ENCODE measurements at places on chromosomes 13 and 19.

GRCh38 chr13:36913463-36913862 lies 6.6 kb downstream of the SMAD9 start:
- no peak for DNase-seq

GRCh38 chr19:47601180-47601904 lies 7.6 kb upstream of the BICRA start:
- no peak for DNase-seq

DNA sequence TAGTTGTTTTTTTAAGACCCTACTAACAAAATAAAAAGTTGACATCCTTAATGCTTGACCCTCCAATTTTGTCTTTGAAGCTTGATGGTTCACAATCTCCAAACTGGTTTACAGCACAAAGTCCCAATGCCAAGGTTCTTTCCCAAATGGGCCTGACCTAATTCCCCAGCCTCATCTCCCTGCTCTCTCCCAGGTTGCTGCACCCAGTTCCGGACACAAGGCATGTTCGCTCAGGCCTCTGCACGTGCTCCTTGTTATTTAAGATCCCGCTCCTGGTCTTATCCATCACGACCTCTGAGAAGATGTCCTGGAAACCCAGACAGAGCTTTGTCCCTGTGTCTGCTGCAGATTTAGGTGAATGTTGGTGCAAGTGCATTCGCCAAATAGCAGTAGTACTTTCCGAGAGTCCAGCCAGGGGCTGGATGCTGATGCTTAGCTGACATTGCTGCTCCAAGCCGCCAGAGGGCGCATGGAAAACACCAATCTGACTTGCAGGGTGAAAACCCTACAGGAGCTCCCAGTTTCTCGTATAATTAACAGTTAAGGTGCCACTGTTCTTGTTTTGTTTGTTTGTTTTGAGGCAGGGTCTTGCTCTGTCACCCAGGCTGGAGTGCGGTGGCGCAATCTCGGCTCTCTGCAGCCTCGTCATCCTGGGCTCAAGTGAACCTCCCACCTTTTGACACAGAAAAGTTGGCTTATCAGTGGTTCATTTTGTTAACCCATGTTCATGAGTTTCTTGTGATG lies 18.5 kb downstream of the LYPD3 start:
- peak; percentile 85 for DNase-seq

DNA sequence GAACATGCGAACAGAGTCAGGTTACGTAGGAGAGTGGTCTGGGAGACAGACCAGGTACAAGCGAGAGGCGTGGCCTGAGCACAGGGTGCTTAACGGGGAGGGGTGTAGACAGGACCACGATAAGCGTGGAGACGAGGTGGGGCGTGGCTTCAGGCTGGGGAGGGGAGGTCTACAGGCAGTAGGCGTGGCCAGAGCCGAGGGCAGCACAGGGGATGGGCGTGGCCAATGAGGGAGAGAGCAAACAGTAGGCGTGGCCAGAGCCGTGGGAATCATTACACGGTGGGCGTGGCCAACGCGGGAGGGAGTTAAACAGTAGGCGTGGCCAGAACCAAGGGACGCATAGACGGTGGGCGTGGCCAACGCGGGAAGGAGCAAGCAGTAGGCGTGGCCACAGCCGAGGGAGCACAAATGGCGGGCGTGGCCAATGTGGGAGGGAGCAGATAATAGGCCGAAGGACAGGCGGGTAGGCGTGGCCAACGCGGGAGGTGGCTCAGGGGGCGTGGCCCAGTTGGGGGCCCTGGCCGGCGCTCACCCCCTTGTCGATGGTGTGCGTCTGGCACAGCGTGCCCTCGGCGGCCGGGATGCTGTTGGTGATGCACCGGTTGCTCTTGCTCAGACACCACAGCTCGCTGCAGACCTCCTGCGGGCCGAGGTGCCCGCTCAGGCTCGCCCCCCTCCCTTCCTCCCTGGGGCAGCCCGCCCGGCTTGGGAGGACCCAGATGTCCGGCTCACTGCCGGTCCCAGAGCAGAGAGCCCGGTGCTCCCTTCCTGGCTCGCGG lies 15.2 kb upstream of the MYO1F start:
- DNase-seq: peak; percentile 96

- DNase-seq: no peak
Observed at GRCh38 chr13:58324161-58324560, 692.6 kb downstream of the PCDH17 start.

- no peak for DNase-seq
Observed at GRCh38 chr13:85557691-85558467, 241.3 kb downstream of the SLITRK6 start.

DNA sequence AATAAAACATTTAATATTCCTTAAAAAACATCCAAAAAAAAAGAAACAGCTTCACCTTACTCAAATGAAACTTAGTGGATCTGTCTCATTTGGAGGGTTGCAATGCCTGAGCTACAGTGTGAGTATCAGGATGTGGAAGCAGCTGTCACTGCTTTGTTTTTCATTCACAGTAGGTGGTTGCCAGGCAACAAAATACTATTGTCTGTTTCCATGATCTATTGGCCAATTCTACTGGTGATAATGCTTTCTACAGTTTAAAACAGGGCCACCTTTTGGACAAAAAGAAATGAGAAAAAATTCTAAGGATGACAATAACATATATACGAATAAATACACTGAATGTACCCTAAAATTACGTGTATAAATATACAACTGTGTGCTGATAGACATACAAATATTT lies 3.0 kb downstream of the ENOX1 start:
- DNase-seq: peak; percentile 18

DNA sequence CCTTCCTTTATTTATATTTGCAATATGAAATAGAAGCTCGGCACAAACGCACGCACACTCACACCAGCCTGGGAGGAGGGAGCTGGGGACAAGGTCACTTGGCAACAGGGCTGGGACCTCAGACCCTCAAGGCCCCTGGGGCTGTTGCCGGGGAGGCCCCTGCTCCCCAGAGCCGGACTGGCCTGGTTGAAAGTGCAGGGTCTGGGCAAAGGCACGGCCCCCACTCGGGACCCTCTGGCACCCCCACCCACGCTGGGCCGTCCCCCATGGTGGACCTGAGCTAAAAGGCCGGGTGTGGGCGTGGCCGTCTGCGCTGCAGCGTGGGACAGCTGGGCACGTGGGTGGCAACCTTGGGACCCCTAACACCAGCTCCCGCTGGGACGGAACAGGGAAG lies 1.2 kb upstream of the TMEM86B start:
- no peak for DNase-seq

GRCh38 chr19:2424686-2425621 lies 2.4 kb downstream of the TIMM13 start:
- DNase-seq: peak; percentile 94

DNA sequence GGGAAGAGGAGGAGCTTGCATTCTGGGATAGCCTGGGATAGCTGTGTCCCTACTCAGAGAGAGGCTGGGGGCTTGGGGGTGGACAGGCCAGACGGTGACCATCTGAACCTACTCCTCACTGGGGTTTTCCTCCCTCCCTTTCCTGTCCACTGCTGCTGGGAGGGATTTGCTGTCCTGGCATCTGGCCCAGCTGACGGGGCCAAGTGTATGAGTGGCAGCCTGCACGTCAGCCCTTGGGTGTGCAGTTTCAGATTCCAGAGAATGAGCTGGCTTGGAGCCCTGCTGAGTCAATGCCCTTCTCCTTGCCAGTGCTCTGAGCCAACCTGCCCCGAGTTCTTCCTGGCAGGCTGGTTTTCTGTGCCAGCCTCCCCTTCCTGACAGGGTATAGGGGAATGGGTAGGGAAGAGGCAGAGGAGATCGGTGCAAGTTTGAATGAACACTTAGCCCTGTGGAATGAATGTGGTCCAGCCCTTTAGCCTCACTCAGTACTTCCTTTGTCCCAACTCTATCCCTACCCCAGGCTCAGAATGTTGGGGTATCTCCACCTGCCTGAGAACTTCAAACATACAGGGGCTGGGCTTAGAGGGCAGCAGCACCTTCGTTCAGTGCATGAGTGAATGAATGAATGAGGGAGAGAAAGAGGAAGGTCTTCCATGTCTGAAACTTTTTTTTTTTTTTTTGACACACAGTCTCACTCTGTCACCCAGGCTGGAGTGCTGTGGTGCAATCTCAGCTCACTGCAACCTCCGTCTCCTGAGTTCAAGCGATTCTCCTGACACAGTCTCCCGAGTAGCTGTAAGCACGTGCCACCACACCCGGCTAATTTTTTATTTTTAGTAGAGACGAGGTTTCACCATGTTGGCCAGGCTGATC lies 1.8 kb upstream of the ANGPTL4 start:
- peak; percentile 93 for DNase-seq

DNA sequence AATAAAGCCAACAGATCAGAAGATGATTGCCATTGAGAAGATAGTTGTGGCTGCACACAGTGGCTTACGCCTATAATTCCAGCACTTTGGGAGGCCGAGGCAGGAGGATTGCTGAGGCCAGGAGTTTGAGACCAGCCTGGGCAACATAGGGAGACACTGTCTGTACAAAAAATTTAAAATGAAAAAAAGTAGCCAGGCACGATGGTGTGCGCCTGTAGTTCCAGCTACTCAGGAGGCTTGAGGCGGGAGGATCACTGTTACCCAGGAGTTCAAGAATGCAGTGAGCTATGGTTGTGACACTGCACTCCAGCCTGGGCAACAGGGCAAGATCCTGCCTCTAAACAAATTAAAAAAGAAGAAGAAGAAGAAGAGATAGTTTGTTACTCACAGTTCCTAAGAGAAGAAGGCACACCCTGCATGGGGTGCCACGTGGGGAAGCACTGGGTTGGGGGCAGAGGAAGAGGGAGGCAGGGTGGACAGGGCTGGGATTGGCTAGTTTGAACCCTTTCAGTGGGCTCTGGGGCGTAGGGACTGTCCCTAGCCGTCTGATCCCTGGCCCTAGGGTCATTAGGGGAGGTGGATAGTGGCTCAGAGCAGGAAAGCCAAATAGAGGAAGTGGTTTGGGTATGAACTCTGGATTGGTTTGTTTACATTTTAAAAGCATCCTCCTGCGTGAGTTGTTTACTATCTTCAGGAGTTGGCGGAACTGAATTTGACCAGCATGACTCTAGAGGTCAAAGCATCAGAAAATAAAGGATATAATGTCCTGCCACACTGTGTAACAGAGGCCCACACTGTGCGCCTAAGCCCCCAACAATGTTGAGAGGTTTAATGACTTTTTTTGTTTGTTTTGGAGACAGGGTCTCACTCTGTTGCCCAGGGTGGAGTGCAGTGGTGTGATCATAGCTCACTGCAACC lies 60.5 kb upstream of the MEDAG start:
- no peak for DNase-seq

- DNase-seq: no peak
Observed at GRCh38 chr13:22050951-22051563, 380.2 kb downstream of the FGF9 start.

GRCh38 chr19:16599655-16600346 lies 27.6 kb upstream of the SLC35E1 start:
- no peak for DNase-seq

DNA sequence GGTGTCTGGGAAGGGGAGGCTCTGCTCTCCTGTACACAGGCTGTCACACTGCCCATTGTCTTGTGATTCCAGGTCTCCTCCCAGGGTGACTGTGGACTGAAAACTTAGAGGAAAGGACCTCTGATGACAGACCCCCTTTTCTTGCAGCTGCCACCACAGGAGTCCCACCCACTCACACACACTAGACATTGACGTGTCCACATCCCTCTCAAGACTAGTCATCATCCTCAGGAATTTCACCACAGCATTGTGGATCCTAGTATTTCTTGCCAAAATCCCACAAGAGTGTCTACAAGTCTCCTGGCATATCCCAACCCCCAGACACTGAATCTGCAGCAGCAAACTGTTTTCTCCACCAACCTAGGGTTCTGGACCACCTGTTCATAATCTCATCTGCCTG lies 5.3 kb downstream of the ZNF85 start:
- DNase-seq: peak; percentile 28

DNA sequence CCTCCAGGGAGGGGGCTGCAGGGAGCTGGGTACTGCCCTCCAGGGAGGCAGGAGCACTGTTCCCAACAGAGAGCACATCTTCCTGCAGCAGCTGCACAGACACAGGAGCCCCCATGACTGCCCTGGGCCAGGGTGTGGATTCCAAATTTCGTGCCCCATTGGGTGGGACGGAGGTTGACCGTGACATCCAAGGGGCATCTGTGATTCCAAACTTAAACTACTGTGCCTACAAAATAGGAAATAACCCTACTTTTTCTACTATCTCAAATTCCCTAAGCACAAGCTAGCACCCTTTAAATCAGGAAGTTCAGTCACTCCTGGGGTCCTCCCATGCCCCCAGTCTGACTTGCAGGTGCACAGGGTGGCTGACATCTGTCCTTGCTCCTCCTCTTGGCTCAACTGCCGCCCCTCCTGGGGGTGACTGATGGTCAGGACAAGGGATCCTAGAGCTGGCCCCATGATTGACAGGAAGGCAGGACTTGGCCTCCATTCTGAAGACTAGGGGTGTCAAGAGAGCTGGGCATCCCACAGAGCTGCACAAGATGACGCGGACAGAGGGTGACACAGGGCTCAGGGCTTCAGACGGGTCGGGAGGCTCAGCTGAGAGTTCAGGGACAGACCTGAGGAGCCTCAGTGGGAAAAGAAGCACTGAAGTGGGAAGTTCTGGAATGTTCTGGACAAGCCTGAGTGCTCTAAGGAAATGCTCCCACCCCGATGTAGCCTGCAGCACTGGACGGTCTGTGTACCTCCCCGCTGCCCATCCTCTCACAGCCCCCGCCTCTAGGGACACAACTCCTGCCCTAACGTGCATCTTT lies 7.8 kb upstream of the CEACAM5 start:
- no peak for DNase-seq

GRCh38 chr13:45055198-45055901 lies 65.0 kb upstream of the GTF2F2 start:
- peak; percentile 84 for DNase-seq

DNA sequence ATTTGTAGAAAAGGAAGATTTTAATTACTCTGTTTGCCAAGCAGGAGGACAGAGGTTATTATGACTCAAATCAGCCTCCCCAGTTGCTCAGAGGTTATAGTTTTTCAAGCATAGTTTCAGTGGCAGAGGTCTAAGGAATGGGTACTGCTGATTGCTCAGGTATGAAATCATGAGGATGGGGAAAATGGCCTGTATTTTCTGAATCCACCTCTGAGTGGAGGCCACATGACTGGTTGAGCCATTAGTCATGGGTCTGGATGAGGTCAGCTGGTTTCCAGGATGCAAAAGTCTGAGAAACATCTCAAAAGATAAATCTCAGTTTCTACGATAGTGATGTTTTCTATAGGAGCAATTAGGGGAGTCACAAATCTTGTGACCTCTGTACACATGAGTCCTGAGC lies 62.8 kb upstream of the CEACAM8 start:
- DNase-seq: no peak

DNA sequence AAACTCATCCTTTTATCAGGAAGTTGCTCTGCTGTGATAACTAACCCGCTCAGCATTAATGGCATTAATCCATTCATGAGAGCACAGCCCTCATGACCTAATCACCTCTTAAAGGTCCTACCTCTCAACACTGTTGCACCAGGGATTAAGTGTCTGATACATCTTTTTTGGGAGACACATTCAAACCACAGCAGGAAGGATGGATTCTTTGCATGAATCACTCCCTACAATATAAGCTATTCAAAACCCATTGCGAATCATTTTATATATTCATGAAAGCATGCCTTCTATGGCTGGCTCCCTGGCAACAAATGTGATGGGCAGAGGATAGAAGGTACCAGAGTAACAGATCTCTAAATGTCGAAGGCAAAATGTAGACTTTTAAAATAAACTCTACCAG lies 27.6 kb downstream of the ARL11 start:
- DNase-seq: no peak

Data from GM03348 (cell line).